Activated CD8-positive, alpha-beta memory T cell treated with anti-CD3 and anti-CD28 coated beads for 4 hours (primary cell): ENCODE measurements at places on chromosomes 16 and 17.

GRCh38 chr17:67281053-67281452 lies 36.1 kb upstream of the HELZ start:
- no peak for DNase-seq

- no peak for DNase-seq
These were observed 1.7 kb downstream of the YBX2 start for GRCh38 chr17:7292729-7293128.

DNA sequence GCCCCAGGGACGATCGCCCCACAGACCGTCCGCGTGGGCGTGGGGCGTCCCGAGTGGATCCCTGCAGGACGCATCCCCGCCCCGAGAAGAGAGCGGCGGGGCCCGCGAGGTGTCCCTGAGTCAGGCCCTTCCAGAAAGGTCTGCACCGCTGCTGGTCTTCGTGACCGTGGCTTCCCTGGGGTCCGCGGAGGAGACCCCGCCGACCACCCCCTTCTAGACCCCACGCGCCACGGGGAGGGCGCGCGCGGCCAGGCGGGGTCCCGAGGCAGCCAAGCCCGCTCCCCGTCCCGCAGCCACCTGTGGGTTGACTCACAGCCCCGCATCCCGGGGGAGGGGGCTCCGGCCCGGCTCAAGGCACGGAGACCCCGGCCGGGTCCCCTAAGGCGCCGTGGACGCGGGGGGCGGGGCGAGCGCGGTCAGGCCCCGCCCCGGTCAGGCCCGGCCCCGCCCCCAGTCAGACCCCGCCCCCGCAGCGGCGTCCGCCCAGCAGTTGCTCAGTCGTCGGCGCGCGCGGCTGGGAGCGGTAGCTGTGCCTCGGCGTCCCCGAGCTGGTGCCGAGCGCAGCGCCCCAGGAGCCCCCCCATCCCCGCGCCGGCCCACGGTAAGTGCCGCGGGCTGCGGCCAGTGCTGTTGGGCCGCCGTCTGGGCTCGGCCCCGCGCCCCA lies at the start of gene BAIAP3:
TSS of gene BAIAP3 (plus strand) at position 497 of the 664 bp plus-strand sequence. CDS start 4,905 bp downstream, outside the sequence.
- DNase-seq: no peak

- no peak for DNase-seq
These were observed 8.1 kb downstream of the USP36 start for GRCh38 chr17:78832541-78832810.

GRCh38 chr17:43935204-43935925 lies 6.9 kb downstream of the PPY start:
- DNase-seq: no peak

DNA sequence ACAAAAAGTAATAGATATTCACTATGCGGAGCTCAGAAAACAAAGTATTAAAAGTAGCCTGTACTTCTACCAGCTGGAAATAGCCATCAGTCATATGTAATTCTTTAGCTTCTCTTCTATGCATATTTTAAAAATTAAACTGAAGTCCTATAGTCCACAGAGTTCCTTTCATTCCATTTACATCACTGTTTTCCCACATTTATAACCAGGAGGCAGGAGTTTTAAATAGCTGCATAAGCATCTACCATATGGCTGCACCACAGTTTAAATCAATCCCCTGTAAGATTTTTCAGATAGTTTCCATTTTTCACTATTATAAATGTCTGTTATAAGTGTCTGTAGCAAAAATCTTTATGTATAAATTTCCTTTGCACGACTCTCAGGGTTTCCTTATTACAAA lies 45.1 kb downstream of the ZFHX3 start:
- no peak for DNase-seq

- no peak for DNase-seq
These were observed 1.4 kb downstream of the YPEL3 start for GRCh38 chr16:30094541-30095165.

- DNase-seq: no peak
These were observed 92.2 kb downstream of the CDH8 start for GRCh38 chr16:61944004-61944403.

GRCh38 chr16:30004424-30004776 lies 6.4 kb downstream of the DOC2A start:
- DNase-seq: no peak

DNA sequence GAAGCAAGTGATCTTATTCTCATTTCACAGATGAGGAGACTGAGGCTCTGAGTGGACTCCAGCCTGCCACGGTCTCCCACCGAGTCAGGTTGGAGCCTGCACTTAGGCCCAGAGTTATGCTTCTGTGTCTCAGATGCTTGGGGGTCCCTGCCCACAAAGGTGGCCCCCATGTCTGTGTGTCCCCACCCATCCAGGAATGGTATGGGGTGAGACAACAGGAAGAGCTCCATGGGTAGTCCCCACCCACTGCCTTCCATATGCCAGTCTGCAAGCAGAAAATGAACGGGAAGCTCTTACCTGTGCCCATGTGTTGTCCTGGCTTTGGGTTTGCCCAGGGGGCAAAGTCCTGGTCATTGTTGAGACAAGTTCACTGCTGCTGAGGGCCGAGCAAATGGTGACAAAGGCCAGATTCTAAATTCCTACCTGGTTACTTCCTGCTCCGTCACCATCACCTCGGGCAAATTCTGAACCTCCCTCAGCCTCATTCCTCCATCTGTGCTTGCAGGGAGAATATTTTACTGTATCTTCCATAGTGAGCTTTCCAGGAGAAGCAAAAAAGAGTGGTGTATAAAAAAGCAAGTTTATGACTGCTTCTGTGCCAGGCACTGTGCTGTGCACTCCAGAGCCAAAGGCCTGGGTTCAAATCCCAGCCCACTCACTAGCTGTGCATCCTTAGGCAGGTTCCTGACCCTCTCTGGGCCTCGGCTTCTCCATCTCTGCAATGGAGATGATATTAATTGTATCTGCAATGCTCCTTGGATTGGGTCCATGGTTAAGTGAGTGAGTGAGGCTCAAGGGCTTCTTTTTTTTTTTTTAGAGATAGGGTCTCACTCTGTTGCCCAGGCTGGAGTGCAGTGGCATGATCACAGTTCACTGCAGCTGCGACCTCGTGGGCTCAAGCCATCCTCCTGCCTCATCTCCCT lies 9.3 kb downstream of the IL4R start:
- DNase-seq: no peak

GRCh38 chr17:71115669-71115972 lies 946.3 kb downstream of the KCNJ2 start:
- DNase-seq: no peak

DNA sequence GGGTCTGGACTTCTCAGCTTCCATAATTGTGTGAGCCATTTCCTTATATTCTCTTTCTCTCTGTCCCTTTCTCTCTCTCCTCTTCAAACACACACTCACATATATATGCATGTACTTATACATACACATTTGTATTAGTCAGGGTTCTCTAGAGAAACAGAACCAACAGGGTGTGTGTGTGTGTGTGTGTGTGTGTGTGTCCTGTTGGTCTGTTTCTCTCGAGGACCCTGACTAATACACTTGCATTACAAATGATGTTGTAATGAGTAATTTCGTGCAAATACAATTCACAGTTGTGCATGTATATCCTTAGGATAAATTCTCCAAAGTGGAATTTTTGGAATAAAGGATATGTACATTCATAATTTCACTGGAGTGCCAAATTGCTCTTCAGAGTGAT lies 115.3 kb downstream of the NPIPB5 start:
- no peak for DNase-seq

- DNase-seq: no peak
These were observed 135.8 kb downstream of the CCDC182 start for GRCh38 chr17:57609125-57609877.

DNA sequence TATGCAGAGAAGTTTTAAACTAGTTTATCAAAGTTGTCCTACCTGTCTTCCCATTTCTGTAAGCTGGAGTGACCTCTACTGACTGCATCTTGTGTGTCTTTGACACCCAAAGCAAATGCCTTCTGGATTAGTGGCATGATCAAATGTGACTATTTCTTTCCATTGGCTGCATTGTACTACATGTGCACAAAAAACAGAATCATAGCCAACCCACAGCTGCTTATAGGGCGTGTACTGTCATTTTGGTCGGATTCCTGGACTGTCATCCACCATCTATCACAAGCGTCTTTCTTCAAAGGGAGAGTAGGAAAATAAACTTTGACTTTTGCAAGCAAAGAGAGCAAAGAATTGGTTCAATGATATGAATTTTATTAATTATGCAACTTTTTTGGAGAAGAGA lies 310.6 kb downstream of the MAP2K6 start:
- DNase-seq: no peak

DNA sequence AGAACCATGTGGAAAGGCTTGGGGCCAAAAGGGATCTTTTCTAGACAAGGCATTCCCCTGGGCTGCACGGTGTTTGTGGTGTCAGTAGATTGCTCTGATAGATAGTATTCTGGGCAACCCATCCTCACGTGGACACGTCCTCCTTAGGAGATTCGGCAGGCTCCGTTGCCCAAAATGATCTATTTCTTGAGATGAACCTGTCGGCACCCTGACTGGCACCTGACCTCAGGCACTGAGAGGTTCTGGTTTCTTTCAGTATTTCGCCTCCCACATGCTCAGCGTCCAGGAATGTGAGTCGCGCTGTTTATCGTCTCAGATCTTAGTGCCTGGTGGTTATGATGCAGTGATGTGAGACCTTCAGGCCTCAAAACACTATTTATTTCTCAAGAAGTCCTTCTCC lies 89.7 kb downstream of the MARCHF10 start:
- no peak for DNase-seq

GRCh38 chr16:81810361-81810760 lies 31.3 kb downstream of the PLCG2 start:
- DNase-seq: no peak

DNA sequence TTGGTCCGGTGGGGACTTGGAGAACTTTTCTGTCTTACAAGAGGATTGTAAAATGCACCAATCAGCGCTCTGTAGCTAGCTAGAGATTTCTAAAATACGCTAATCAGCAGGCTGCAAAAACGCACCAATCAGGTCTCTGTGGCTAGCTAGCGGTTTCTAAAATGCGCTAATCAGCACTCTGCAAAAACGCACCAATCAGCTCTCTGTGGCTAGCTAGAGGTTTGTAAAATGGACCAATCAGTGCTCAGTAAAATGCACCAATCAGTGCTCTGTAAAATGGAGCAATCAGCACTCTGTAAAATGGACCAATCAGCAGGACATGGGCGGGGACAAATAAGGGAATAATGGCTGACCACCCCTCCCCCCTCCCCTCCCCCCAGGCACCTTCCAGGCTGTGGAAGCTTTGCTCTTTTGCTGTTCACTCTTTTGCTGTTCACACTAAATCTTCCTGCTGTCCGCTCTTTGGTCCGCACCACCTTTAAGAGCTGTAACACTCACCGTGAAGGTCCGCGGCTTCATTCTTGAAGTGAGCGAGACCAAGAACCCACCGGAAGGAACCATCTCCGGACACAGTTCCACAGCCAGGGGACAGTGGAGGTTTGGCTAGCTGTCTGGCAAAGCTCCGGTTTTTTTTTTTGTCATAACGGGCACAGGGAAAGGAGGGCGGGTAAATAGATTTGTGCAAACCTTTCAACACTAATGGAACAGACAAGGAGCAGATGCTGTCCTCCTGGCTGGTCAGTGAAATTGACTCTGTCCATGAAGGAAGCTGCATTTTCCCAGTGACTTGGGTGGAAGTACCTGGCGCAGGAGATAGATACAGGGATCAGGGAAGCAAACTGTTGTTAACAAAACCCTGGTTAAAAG lies 8.3 kb downstream of the PITPNC1 start:
- no peak for DNase-seq

- DNase-seq: no peak
These were observed 20.1 kb upstream of the MLYCD start for GRCh38 chr16:83878838-83879237.

- DNase-seq: no peak
These were observed 181.3 kb downstream of the IRF8 start for GRCh38 chr16:86080131-86080875.

GRCh38 chr17:42665581-42666001 lies 6.5 kb downstream of the TUBG2 start:
- no peak for DNase-seq

GRCh38 chr17:3990386-3991127 lies 26.3 kb upstream of the ATP2A3 start:
- DNase-seq: no peak

DNA sequence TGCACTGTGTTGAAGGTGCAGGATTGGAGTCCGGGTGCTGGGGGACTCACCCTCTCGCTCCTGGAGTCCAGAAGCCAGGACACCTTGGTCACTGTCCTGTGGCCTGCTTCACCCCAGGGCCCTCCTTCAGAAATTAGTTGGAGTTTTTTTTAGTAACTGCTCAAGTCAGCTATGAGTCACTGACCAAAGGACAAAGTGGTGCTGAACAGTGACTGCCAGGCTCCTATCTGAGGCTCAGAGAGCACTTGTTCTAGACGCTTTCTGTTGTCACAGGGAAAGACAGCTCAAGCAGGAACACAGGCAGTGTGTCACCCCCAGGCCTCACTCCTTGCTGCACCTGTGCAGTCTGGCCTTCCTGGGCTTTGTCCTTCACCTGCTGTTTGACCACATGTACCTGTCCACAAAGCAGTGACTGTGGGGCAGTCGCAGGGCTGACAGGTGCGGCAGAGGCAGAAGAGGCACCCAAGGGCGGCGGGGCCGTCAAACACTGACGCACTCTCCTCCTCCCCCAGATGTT lies 4.1 kb upstream of the FAAP100 start:
- no peak for DNase-seq

GRCh38 chr16:2096853-2097595 lies 38.7 kb downstream of the PKD1 start:
- DNase-seq: no peak

GRCh38 chr16:89023621-89024511 lies 46.9 kb upstream of the CBFA2T3 start:
- no peak for DNase-seq

DNA sequence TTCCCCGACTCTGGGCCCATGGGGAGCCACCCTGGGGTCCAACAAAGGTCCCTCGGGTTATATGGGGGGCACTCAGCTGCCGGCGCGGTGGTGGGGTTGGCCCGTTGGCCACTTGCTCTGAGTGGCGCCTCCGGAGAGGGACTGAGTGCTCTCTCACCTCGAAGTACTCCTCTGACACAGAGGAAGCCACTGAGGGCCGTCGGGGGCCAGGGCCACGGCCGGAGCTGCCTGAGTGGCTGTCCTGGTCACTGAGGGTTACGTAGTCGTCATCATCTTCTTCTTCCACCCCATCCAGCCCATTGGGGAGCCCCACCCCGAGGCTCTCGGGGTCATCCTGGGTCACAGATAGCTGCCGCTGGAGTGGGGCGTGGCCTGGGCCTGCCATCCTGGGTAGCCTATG lies 25.7 kb downstream of the SLC5A10 start:
- no peak for DNase-seq

GRCh38 chr16:80914379-80915078 lies 92.2 kb downstream of the CMC2 start:
- DNase-seq: no peak

DNA sequence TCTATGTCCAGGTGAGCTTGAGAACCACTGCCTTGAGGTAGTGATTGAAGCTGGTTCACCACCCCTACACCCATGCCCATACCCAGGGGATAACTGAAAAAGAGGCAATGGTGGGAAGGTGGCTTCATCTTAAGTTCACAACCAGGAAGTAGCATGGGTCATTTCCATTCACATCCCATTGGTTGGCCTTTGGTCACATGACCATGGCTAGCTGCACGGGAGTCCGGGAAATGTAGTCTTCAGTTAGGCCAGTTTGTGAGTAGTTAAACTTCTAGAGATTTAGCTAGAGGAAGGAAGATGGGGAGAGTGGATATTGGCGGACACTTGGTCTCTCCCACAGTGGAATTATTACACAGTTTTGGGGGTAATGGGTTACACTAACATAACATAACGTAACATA lies 92.9 kb downstream of the RGS9 start:
- DNase-seq: no peak

- no peak for DNase-seq
These were observed 178.9 kb downstream of the C16orf95 start for GRCh38 chr16:87138316-87138715.
